T-cell (primary cell): ENCODE measurements at places on chromosomes 5 and 9. TPM values are rescaled to one million over a fixed set of nuclear protein-coding genes. Genes with fewer than 3 reads are reported as not detected.

- peak; percentile 36 for DNase-seq
These were observed 2.6 kb upstream of the RFX3 start for GRCh38 chr9:3528451-3528850.

GRCh38 chr5:7823594-7823993 lies 27.3 kb downstream of the CFAP90 start:
- DNase-seq = no peak

STING1 gene
- 137 TPM for total RNA-seq

DNA sequence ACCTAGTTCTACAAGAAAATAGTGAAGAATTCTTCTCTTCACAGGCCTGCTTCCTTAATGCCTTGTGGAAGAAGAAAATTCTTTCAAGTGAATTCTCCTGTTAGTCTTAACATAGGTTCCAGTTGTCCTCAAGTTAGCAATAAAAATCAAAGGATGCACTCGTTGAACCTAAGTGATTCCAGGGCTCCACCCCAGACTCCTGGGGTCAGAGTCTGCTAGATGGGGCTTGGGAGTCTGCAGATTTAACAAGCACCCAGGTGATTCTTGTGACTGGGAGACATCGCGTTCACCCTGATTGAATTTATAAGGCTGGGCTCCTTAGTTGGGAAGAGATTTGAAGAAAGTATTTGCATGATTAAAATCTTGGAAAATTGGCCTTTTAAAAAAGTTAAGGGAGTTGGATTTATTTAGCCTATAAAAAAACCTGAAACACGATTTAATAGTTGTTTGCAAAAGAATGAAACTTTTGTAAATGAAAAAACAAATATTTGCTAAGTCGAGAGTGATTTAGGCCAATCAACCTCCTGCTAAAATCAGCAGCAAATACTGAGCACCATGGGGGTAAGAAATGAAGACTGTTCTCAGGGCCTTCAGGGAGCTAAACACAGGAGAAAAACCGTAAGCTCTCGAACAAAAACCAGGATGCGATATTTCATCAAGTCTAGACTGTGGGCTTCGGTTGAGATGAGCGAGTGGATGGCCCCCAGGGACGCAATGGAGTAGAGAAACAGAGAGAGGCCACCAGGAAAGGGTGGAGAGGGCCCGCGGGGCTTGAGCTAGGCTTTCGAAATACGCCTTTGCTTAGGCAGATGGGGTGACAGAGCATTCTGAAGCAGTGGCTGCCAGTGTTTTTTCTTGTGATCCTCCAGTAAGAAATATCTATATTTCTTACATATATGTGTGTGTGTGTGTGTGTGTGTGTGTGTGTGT lies 86.9 kb upstream of the TTC23L start:
- no peak for DNase-seq

DNA sequence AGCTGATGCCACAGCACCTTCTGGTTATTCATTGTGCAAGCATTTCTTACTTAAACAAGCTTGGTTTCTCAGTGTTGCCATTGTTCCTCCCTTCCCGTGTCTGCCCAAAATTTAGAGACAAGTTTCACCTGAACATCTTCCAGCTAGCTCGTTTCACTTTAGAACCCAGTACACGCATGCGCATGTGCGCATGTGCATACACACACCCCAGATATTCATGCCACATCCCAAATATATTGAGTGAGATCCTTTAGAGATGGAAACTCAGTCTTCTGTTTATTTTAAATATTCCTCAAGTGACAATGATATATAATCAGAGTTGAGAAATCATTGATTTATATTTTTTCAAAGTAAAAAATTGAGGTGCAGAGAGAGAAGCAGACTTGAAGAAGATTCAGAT lies 147.6 kb downstream of the PLK2 start:
- no peak for DNase-seq

GRCh38 chr5:125012727-125013451 lies 266.4 kb upstream of the ZNF608 start:
- no peak for DNase-seq

IFNA8 gene
- total RNA-seq = not detected

PCDHB10 gene
- total RNA-seq = not detected

SLC34A3 gene
- not detected for total RNA-seq

EGR1 gene
- total RNA-seq = 7.7 TPM

GRCh38 chr5:62475072-62475471 lies 62.5 kb downstream of the IPO11 start:
- no peak for DNase-seq

DNA sequence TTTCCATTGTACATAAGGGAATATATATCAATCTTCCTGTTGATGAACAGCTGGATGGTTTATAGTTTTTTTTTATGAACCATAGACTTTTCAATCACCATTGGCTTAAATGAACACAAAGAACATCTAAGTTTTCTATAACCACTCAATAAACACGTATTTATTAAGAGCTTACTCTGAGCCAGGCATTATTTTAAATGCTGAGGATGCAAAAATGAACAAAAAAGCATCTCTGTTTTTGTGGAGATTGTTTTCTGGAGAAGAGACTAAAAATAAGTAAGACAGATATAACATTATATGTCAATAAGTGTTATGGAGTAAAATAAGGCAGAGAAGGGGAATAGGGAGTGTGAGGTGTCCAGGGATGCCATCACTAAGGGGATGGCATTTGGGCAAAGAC lies 52.1 kb upstream of the SLC24A2 start:
- no peak for DNase-seq

DNA sequence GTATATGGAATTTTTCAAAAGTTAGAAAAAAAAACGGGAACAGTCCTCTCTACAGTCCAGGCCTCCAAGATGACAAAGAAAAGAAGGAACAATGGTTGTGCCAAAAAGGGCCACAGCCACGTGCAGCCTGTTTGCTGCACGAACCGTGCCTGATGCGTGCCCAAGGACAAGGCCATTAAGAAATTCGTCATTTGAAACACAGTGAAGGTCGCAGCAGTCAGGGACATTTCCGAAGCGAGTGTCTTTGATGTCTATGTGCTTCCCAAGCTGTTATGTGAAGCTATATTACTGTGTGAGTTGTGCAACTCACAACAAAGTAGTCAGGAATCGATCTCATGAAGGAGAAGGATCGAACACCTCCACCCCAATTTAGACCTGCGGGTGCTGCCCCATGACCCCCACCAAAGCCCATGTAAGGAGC lies 37.4 kb downstream of the HMGCR start:
- no peak for DNase-seq

DNA sequence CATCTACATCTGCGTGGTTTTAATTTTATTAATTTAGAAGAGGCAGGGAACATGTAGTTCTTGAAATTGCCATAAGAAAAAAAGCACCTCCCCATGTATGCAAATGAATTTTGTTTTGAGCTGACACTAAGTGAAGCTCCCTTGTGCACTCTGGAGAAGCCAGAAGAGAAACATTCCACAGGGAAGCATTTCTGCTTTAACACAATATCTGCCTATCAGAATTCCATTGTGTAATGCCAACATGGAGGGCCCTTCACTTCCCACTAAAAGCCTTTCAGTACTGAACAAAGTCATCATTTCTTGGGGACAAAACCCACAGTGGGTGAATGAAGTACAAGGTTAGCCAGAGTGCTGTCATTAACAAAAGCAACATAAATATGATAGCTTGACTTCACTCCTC lies 59.7 kb downstream of the PRELID2 start:
- no peak for DNase-seq

DNA sequence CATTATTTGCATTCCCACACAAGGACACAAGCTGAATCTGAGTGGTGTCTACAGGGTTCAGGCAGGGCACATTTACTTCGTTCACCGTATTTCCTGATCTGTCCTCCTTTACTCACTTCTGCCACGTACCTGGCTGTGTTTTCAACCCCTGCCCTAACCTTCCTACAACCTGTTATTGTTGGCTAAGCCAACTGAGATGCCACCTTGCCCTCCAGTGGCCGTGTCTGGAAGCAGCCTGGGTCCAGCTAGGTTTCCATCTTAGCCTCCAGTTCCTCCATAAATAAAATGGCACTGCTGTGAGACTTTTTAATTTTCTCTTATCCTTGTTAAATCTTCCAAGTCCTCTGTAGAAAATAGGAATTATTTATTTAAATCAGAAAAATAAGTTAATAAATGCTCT lies 64.8 kb downstream of the ATP10B start:
- peak; percentile 2 for DNase-seq

DNA sequence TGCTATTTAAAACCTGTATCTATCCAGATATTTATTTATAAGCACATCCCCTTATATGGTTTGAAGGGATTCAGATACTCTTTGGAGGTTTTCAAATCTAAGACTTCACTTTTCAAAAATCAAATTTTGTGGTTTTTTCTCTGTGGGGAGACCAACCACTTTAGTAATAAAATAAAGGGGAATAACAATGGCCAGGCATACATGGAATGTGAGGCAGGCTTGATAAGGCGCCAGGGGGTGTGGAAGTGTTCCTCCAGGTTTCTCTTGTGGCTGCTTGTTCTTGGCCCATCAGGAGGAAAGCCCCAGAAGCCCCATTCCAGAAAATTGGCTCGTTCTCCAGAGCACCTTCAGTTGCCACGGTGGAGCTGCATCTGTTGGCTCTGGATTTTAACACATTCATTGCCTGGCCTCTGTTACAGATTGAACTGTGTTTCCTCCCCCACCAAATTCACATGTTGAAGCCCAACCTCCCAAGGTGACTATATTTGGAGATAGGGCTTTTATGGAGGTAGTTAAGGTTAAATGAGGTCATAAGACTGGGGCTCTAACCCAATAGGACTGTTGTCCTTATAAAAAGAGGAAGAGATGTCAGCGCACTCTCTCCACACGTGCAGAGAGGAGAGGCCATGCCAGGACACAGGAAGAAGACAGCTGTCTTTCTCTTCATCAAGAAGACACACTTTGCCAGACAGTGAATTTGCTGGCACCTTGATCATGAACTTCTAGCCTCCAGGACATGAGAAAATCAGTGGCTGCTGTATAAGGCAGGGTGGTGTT lies 195.9 kb downstream of the TMEM38B start:
- DNase-seq = no peak

DNA sequence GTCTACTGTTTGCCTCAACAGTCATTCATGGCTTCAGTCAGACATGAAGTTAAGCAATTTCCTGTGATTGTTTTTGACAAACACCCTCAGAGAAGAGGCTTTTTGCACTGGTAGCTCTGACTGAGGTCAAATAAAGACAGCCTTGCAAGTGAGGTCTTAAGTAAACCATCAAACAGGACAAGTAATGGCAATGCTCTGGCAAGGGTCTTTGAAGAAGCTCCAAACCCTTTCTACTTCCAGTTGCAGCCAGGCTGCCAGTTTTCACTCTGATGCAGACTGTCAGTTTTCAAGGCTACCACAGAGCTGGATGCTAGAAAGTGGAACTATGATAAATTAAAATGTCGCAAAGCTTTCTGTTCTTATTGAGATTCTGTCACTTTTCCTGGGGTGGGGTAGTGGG lies 421.5 kb upstream of the PTGER4 start:
- no peak for DNase-seq

SLC25A48 gene
- total RNA-seq = not detected

IFNB1 gene
- not detected for total RNA-seq

- DNase-seq = no peak
These were observed 51.2 kb downstream of the MAPKAP1 start for GRCh38 chr9:125655691-125656410.

DNA sequence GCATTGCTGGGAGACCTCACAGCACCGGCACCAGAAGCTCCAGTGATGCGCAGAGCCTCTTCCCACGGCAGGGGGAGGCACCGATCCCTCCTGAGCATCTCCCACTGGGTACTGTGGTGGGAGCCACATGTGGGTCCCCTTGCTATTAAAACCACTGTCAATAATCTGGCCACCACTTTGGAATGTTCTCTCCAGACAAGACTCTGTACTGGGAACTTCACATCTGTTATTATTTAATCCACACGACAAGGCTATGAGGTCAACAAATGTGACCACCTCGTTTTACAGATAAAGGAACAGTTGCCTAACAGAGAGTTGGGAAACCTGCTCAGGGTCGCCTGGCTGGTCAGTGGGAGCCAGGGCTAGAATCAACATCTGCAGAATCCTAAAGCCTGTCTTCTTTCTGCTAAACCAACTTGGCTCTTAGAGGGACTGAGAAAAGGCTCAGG lies 72.7 kb downstream of the EPB41L4B start:
- no peak for DNase-seq

DNA sequence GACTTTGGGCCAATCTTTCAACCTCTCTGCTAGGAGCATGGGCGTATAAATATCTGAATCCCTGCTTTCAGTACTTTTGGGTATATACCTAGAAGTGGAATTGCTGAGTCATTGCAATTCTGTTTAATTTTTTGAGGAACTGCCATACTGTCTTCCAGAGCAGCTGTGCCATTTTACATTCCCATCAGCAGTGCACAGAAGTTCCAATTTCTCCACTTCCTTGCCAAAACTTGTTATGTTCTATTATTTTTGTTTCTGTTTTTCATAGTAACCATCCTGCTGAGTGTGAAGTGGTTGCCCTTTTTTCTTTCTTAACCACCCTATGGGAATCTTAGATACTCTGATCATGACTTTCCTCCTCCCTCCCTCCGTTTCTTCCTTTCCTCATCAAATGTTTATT lies 11.1 kb upstream of the CCIN start:
- DNase-seq = no peak

GRCh38 chr5:58890265-58890664 lies 307.4 kb downstream of the RAB3C start:
- no peak for DNase-seq

DNA sequence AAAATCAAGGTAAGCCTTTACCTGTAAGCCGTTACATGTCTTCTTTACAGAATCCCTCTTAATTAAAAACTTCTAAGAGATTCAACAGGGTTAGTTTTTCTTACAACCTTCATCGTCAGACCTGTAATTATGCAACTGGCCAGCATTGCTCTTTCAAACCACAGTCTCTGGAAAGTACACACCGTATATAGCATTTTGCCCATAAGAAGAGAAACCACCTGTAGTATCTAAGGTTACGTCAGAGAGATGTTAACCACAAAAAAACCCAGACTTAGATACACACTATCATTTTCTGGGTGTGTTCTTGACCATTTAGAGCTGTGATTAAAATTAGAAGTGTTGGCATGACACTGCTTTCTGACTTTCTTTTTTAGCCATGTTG lies 140.0 kb downstream of the MUSK start:
- DNase-seq = no peak

BHMT2 gene
- 0.19 TPM for total RNA-seq

GRCh38 chr5:63127054-63127453 lies 548.4 kb downstream of the LRRC70 start:
- DNase-seq = no peak

GRCh38 chr9:127225801-127226625 lies 38.6 kb upstream of the GARNL3 start:
- DNase-seq = no peak

TLX3 gene
- total RNA-seq = not detected
